ENCODE measurements at places on chromosomes 12 and 14.

DNA sequence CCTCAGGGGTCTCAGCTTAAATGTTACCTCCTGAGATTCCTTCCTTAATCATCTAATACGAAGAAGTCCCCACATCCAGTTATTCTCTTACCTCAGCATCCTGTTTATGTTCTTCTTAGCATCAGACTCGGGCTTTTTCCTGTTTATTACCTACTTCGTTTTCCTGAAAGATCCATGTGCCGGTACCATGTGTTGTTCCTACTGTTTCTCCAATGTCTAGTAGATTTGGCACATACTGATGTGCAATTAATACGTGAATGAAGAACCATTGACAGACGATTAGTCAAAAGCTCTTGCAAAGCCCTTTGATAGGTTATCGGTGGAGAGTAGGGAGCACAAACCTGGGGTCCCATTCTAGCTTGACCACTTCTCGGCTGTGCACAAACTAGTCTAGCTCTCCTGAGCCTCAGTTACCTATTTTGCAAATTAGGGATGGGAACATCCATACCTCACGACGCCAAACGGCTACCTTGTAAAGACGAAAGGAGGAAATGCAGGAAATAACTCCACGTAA, 735 bp upstream of the MAPKAPK5 start:
- no peak for DNase-seq

GRCh38 chr12:106740818-106741217, 33.7 kb upstream of the RIC8B start:
- no peak for DNase-seq

DNA sequence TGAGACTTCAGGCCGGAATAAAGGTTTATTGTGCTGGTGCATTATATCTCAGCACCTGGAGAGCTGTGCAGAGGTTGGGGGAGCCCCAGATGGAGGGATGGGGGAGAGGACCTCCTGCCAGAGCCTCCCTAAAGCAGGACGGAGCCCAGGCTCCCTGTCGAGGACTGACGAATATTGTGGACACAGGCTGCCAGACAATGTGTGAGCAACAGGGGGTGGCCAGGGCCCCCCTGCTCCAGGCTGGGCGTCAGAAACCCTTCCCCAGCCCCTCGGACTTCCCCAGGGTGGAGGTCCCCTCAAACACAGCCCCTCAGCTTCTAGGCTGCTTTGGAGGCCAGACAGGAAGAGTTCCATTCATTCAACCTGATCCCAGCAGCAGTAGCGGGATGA, 8.0 kb downstream of the TMEM119 start:
- no peak for DNase-seq

- no peak for DNase-seq
These were observed 48.3 kb downstream of the SEL1L start for GRCh38 chr14:81485372-81485771.

DNA sequence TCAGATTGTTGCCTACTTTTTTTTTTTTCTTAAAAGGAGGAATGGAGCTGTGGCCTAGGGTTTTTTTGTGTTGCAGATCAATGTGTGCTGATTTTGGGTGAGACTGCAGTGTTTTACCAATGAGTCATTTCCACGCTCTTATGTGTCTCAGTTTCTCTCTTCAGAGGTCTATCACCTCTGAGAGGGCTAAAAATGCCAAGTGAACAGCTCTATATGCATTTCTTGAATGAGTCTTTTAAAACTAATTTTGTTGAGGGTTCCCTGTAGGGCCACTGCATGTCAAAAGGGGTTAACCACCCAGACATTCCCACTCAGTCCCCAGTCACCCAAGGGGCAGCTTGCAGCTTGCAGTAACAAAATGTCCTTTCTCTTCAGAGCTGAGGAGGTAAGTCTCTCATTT, 24.3 kb upstream of the GLIPR1L2 start:
- DNase-seq: no peak

GRCh38 chr12:68451261-68452077, 119.3 kb upstream of the MDM1 start:
- no peak for DNase-seq

DNA sequence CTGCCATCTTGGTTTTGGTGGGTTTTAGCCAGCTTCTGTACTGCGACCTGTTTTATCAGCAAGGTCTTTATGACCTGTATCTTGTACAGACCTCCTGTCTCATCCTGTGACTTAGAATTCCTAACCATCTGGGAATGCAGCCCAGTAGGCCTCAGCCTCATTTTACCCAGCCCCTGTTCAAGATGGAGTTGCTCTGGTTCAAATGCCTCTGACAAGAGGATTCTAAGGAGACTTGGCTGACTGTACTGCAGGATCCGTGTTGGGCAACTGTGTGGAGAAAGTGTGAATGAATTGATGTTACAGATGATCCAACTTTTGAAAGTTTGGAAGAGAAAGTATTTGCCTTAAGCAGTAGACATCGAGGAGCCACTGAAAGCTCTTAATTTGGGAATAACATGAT, 91.0 kb downstream of the TTLL5 start:
- no peak for DNase-seq

DNA sequence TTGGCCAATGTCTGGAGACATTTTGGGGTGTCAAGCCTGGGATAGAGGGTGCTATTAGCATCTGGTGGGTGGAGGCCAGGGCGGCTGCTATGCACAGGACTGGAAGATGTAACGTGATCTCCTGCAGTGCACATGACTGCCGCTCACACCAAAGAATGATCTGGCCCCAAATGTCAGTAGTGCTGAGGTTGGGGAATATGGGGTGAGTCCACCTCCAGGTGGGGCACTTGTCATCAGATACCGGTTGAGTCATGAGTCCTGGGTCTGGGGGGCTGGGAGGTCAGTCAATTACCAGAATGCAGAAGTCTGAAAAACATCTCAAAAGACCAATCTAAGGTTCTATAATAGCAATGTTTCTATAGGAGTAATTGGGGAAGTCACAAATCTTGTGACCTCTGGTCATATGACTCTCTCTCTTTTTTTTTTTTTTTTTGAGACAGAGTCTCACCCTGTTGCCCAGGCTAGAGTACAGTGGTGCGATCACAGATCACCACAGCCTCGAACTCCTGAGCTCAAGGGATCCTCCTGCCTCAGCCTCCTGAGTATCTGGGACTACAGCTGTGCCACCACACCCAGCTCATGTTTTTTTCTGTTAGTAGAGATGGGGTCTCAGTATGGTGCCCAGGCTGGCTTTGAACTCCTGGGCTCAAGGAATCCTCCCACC, 6.0 kb upstream of the SDSL start:
- no peak for DNase-seq

DNA sequence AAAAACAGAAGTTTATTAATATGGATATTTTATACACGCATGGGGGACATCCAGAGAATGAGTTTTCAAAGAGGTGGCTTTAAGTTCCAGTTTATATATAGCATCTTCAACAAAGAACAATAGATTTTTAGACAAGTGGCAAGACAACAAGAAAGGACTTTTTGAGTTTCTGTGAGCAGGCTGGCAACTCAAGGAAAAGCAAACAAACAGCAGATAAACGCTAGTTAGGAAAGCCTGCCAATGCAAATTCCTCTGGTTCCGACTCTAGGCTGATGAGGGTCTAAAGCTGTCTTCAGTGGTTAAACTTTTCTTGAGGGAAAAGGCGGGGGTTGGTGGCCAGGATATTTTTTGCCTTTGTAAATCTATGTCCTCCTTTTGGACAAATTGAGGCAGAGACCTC, 78.4 kb upstream of the EEA1 start:
- DNase-seq: no peak

DNA sequence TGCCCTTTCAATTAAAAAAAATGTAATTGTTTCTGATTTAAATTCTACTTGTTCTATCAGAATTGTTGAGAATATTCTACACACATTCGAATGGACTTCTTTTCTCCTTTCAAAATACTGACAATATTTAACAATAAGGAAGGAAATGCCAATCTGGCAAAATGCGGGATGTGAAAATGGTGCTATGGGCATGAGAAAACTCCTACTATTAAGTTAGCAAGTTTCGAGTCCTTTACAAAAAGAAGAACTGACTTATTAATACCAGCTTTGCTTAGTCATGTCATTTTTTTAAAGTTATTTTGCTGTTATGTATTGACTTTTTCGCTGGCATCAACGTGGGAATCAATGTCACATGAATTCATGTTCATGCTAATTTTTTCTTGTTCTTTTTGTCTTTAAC, 31.7 kb upstream of the ARL1 start:
- DNase-seq: no peak

DNA sequence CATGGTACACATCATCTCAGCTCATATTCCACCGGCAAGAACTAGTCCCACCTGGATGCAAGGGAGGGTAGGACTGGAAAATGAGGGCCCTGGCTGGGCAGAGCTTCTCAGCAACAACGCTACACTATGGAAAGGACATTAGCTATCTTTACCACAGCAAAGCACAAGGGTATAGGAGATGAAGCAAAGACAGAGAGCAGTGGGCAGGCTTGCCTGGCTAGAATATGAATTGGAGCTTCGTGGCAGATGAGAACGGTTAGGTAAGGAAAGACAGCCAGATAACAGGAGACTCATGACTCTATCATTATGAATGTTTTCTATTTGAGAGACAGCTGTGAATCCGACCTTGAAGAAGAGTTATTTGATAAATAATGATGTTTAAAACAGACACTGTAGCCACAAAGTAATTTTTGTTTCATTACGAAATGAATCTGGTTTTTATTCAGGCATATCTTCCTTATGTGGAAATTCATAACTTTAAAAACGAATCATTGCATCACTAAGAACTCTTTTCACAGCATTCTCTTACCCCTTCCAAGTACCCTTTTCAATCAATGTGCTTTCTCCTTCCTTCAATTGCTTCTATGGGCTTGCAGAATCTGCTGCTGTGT, 59.1 kb upstream of the PCED1B start:
- no peak for DNase-seq

GRCh38 chr12:130281153-130281799, 56.4 kb upstream of the PIWIL1 start:
- no peak for DNase-seq

- DNase-seq: no peak
These were observed 25.6 kb downstream of the VPS37B start for GRCh38 chr12:122870163-122870842.

- no peak for DNase-seq
These were observed 11.0 kb downstream of the SLCO1A2 start for GRCh38 chr12:21323736-21324135.

GRCh38 chr12:57491393-57492280, 3.8 kb downstream of the MARS1 start:
- DNase-seq: no peak
